ENCODE measurements at places on chromosomes 7 and 10. TPM values are rescaled to one million over a fixed set of nuclear protein-coding genes. Genes with fewer than 3 reads are reported as not detected.
A peak's percentile ranks its signal among the peaks of the same experiment; 100 is the strongest.

DNA sequence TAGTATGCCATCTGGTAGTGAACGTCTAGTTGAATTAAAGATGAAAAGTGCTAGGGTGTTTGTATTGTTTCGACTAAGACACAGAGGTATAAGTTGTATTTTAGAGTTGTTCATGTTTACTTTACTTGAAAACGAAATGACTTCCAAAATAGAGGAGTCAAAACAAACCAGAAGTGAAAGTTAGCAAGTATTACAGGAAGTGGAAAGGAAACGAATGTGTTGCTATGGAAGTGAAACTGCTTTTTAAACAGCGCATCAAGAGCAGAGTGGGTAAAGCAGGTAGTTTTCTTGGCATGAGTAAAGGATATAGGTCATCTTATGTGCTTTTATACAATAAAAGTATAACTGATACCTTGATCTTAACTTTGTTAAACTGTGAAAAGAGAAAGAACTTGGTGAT lies 20.0 kb upstream of the GALNTL5 start:
- H3K27ac ChIP-seq: no peak overlapping the region
- no peaks in the 10 kb centered on the region for H3K27me3 ChIP-seq
- no peaks in the 10 kb centered on the region for H3K36me3 ChIP-seq
- H3K4me3 ChIP-seq: no peak overlapping the region
- DNase-seq: no peak

- peaks cover 47% of the 10 kb centered on the region for H3K4me1 ChIP-seq
- no peak for DNase-seq
- no peaks in the 10 kb centered on the region for H3K27me3 ChIP-seq
- peak overlapping the region; percentile 41 for H3K27ac ChIP-seq
Measured at GRCh38 chr7:71612911-71613310, 481.0 kb downstream of the GALNT17 start.

- no peak overlapping the region for H3K4me3 ChIP-seq
- no peaks in the 10 kb centered on the region for H3K36me3 ChIP-seq
- no peak overlapping the region for H3K27ac ChIP-seq
- H3K4me1 ChIP-seq: peaks cover 15% of the 10 kb centered on the region
Measured at GRCh38 chr7:114217026-114217806, 197.4 kb upstream of the FOXP2 start.

GRCh38 chr10:76422769-76423168 lies 991.3 kb downstream of the LRMDA start:
- no peaks in the 10 kb centered on the region for H3K4me1 ChIP-seq
- no peak for DNase-seq
- H3K27me3 ChIP-seq: no peaks in the 10 kb centered on the region
- no peak overlapping the region for H3K4me3 ChIP-seq

DNA sequence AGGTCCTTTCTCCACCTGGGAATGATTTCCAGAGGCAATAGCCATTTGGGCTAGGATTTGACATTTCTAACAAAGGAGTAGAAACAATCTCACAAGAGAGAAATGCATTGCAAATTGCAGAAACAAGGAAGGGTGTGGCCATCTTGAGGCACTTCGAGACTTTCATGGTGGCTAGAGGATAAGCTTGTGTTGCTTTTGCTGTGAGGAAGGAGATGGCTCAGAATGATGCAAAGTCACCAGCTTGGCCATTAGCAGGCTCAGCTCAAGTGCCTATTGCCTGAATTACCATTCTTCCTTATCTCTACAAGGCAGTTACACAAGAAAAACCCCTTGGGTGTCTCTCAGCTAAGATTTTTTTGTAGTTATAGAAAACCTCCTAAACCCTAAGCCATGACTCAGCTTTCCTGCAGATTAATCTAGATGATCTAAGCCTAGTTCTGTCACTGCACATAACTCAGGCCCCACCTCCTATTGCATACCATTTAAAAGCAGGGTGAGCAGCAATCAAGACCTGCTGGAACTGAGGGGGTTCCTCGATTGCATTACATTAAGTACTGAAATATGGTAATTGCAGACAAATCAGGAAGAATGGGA lies 683.1 kb downstream of the NRG3 start:
- H3K4me3 ChIP-seq: no peak overlapping the region
- H3K36me3 ChIP-seq: no peaks in the 10 kb centered on the region
- H3K27me3 ChIP-seq: no peaks in the 10 kb centered on the region
- no peaks in the 10 kb centered on the region for H3K4me1 ChIP-seq
- no peak for DNase-seq
- no peak overlapping the region for H3K27ac ChIP-seq

DNA sequence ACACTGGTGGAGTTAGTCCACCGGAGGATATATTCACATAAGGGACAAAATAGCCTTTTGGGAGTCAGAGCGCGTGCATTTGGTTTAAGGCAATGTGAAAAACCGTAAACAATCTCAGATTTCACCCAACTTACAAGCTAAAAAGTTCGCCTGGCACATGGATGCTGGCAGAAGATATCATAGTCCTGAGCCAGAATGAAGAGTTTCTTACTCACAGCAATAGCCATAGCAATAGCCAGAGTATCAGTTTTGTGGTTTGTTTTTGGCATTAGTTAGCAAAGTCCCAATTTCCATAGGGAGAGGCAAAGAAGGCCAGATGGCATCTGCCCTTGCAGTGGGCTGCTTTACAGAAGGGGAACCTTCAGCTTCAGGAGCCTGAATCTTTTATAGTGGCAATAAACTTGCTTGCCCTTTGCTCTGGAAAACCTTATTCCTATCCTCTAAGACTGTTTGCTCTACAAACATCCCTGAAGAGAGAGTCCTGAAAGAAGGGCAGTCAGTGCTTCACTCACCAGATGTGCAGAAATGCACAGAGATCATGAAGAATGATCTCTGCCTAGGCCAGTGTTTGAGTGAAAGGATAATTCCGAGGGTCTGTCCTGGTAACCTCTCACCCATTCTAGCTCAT lies 28.7 kb upstream of the RSBN1L start:
- H3K27ac ChIP-seq: no peak overlapping the region
- H3K27me3 ChIP-seq: no peaks in the 10 kb centered on the region
- DNase-seq: no peak
- H3K36me3 ChIP-seq: 0 out of 2 replicates have a peak, but pooled peaks cover 3% of the 10 kb centered on the region

DNA sequence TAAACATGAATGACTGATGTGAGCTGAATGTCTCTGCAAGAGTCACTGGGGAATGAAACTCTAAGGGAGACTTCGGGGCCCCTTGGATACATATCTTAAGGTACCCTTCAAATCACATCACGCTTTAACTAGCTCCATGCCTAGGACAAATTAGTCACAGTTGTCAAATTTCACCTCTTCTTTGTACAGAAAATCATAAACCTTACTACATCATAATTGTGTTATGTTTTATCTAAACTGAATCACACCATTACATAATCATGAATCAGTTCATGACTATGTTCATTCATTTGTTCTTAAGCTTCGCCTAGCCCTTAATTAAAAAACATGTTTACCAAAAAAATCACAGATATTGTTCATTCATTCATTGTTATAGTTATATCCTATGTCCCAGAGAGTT lies 2.1 kb upstream of the SLC13A1 start:
- H3K27me3 ChIP-seq: no peaks in the 10 kb centered on the region
- no peak overlapping the region for H3K4me3 ChIP-seq
- no peak for DNase-seq
- no peaks in the 10 kb centered on the region for H3K36me3 ChIP-seq

DNA sequence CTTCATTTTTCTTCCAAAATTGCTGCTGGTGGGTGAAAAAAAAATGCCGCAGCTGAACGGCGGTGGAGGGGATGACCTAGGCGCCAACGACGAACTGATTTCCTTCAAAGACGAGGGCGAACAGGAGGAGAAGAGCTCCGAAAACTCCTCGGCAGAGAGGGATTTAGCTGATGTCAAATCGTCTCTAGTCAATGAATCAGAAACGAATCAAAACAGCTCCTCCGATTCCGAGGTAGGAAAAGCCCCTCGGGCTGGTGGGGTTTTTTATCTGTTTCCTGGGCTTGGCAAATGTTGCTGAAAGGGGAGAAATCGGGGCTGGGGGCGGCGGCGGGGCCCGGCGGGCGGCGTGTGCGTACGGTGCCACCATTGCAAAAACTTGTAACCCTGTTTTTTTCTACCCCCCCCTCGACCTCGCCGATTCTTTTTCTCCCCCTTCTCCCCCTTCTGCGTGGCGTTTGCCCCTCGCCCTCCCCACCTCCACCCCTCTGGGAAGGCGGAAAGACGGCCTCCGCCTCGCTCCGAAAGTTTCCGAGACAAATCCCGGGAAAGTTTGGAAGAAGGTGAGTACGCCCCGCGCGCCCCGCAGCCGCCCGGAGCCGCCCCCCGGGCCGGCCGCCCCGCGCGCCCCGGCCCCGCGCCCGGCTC lies 789 bp downstream of the TCF7L2 start:
- no peaks in the 10 kb centered on the region for H3K27me3 ChIP-seq
- peak; percentile 21 for DNase-seq
- peak overlapping the region; percentile 99 for H3K27ac ChIP-seq
- peaks cover 58% of the 10 kb centered on the region for H3K4me1 ChIP-seq
- peak overlapping the region; percentile 99 for H3K4me3 ChIP-seq

DNA sequence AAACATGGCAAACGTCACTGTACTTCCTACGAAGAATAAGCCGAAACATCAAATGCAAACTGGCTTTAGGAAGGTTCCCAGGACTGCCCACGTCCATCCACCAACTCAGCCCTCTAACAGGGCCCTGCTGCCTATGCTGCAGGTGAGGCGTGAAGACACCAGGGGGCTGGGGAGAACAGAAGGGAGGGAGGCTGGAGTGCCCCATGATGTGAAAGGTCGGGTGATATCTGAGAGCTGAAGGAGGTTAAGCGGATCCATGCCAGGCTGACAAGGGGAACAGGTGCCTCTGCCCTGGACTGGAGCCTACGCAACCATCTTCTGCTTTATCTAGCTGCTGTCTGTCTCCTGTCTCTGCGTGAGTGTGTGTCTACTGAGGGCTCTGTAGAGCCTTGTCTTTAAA lies 40.2 kb upstream of the ATP6V0A4 start:
- H3K4me1 ChIP-seq: peaks cover 9% of the 10 kb centered on the region
- no peak overlapping the region for H3K27ac ChIP-seq
- DNase-seq: peak; percentile 25
- peaks cover 32% of the 10 kb centered on the region for H3K36me3 ChIP-seq
- H3K4me3 ChIP-seq: no peak overlapping the region
- H3K27me3 ChIP-seq: no peaks in the 10 kb centered on the region

DNA sequence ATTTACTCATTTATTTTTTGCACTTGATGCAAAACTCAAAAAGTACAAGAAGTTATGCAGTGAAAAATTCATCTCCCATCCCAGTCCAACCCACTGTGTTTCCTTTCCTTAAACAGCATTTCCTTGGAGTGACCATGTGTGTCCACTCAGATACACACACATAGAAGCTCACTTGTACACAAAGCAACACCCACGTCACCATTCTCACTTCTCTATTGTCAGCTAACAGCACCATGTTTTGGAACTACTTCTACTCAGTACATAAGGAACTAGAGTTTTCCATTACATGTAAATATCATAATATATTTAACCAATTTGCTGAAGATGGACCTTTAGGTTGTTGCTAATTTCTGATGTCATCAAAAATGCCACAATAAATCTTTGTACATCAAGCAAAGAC lies 167.6 kb downstream of the GRID1 start:
- H3K27me3 ChIP-seq: no peaks in the 10 kb centered on the region
- H3K4me1 ChIP-seq: peaks cover 7% of the 10 kb centered on the region
- DNase-seq: no peak
- no peak overlapping the region for H3K4me3 ChIP-seq

GRCh38 chr10:56646329-56647111 lies 285.5 kb upstream of the ZWINT start:
- no peak overlapping the region for H3K4me3 ChIP-seq
- peaks cover 8% of the 10 kb centered on the region for H3K4me1 ChIP-seq
- H3K36me3 ChIP-seq: no peaks in the 10 kb centered on the region
- no peak overlapping the region for H3K27ac ChIP-seq
- peak; percentile 18 for DNase-seq
- H3K27me3 ChIP-seq: no peaks in the 10 kb centered on the region

DNA sequence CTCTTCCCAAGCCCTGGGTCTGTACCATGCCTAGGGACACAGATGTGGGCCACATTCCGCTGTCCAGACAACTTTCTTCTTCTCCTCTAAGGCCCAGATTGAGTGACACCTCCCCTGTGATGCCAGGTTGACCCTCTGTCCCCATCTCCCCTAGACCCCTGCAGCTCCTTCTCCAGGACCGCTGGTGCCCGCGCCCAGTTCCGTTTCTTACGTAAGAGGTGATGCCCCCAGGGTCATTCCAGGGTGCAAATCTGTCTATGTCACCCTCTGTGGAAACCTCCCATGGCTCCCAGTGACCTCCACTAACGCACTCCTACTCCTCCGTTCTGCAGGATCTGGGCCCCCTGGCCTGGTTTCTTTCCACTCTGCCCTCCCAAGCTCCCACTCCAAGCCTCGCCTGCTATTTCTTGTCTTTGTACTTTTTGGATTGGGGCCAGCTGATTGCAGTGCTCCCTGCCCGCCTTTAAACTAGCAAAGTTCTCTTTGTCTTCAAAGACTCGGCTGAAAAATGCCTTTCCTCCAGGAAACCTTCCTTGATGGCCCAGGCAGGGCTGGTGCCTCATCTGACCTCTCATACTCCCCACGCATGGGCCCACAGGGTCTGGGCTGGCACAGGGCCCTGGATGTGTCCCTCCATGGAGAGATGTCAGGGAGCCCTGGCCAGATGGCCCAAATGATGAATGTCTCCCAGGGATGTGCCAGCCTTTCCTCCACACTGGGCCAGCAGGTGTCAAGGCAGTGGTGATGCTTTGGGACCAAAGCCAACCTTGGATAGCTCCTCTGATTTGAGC lies 21.3 kb upstream of the ELN start:
- H3K27ac ChIP-seq: no peak overlapping the region
- no peaks in the 10 kb centered on the region for H3K27me3 ChIP-seq
- H3K4me3 ChIP-seq: no peak overlapping the region
- H3K4me1 ChIP-seq: peaks cover 2% of the 10 kb centered on the region
- DNase-seq: no peak

DNA sequence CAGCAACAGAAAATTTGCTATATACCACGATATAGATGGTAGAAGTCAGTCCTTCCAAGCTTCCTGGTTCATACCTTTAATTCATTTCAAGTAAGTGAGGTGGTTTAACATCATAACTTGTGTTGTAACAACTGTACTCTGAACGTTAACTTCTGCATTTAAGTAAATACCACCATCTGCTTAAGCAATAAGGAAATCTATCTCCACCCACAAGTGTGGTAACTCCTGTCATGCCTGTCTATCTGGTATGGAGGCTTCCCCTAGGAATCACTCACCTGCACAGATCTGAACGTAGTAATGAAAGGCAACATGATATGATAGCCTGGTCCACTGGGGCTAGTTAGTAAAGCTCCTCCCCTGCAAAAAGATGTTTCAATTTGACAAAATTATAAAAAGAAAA lies 2.3 kb downstream of the ERLIN1 start:
- peaks cover 20% of the 10 kb centered on the region for H3K36me3 ChIP-seq
- no peaks in the 10 kb centered on the region for H3K27me3 ChIP-seq
- H3K4me3 ChIP-seq: no peak overlapping the region
- peaks cover 17% of the 10 kb centered on the region for H3K4me1 ChIP-seq
- no peak overlapping the region for H3K27ac ChIP-seq

Gene LEP
- total RNA-seq: not detected

Gene IL2RA
- 0.31 TPM for total RNA-seq

Gene VWDE
- 23.1 TPM for total RNA-seq

Gene LRRC18
- total RNA-seq: not detected

Gene SAP25
- 9.7 TPM for total RNA-seq

Gene FKBP9
- 18.0 TPM for total RNA-seq

Gene SLC13A4
- total RNA-seq: 1.6 TPM

Gene TUBB8
- 2.4 TPM for total RNA-seq

Gene PTPRN2
- 4.7 TPM for total RNA-seq

Gene OR2A5
- total RNA-seq: not detected

Gene DPP6
- total RNA-seq: 0.07 TPM

Gene HOXA5
- total RNA-seq: 0.14 TPM

Gene C7orf33
- not detected for total RNA-seq

Gene MYH16
- not detected for total RNA-seq

Gene PTER
- total RNA-seq: 7.4 TPM

Gene PNLIP
- 1.9 TPM for total RNA-seq

Measured in WTC11 (cell line).